ENCODE measurements at places on chromosomes 2 and 18. TPM values are rescaled to one million over a fixed set of nuclear protein-coding genes. Genes with fewer than 3 reads are reported as not detected.

Gene SULT1C4
- not detected for total RNA-seq

Gene ZNF396
- 0.95 TPM for total RNA-seq

Gene FMNL2
- total RNA-seq: 1.0 TPM

Gene REG1B
- total RNA-seq: not detected

Gene ATP5MC3
- total RNA-seq: 210 TPM

DNA sequence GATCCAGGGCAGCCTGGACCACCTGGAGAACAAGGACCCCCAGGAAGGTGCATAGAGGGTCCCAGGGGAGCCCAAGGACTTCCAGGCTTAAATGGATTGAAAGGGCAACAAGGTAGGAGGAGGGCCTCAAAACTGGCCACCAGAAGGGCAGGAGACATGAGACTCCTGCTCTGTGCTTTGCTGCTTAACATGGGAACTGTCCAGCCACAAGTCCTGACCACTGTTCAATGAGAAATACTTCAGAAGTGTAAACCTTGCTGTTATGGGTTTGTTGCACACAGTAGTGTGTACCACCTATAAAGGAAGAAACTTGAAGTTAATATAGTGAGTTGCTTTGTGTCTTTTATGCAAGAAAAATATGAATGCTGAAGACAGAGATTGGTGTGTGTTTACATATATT lies 44.2 kb upstream of the MFF start:
- DNase-seq: no peak

DNA sequence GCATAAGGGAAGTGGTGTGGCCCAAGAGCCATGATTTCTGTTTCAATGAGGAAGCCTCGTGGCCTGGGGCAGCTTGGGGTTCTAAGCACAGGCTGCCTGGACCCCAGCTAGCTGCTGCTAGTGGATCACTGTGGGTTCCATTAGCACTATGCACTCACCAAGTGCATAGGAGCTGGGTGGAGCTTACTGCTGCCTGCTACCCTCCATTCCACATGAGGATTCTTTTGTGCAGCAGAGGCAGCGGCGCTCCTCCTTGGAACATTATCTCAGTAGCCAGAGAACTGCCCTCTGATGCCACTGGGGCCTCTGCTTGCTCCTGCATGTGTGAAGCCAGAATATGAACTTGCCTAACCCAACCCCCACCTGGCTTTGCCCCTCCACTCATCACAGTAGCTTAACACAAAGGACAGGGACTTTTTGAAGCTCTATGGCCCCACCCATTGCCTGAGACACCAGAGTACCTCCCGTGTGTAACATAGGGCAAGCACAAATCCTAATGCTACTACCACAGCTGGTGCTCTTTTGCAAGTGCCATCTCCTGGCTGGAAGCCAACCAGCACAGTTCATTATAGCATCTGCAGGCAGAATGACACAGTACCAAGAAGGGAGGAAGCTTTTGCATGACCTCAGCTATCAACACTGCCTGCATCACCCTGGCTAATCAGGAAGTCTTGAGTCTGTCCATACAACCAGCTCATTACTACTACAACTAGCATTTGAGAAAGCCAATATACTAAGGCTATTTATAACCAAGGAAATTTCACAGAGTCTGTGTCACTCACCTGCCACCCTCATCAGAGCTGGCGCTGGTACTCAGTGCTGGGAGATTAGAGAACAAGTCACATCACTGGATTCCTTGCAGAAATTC lies 297.0 kb upstream of the GULP1 start:
- DNase-seq: no peak

DNA sequence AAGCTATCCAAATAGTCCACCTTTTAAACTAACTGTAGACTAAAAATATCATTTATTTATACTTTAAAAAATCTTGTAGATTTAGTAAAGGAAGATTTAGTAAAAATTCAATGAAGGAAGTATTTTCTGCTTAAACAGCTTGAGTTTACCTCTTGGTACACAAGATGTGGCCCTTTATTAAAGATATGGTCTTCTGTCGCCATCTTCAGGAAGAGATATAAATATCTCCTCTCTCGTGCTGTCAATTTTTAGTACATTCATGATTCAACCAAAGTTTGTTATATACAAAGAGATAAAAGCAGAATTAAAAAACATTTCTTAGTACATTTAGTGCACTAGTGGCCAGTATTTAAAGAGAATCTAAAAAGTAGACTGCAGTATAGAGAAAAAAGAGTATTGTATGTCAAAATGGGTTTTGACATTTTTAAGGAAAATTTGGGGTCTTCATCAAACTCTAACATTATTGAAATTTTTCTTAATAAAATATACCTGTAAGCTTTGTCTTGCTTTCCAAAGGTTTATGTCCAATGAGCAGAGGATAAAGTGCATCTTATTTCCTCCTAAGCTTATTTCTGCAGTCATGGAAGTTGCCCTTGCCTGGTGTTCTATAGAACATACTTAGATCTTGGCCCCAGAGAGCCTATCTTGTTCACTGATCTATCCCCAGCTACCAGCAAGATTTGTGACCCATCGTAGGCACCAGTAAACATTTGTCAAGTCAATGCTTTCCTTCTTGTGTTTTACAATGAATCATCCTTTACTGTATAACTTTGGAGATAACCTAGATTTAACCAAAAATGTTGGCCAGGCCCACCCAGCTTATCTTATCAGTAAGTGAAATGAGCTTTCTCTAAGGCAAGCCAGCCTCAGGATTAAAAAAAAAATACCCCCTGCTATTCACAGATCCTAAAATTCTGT lies 18.5 kb upstream of the EML6 start:
- DNase-seq: no peak

DNA sequence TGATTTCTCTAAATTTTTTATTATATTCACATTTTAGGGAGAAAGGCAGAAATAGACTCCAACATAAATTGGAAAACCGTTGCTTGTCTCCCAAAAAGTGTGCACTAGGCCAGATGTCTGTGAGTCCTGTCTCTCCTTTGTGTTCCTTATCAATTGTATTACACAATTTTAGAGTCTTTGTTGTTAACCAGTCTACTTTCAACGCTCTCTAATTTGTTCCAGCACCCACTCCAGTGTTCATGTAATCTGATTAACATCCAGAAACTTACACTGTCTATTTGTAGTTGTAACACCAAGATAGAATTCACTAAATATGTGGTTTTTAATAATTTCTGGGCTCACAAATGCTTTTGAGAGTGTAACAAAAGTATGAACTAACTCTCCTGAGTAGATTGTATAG lies 195.6 kb downstream of the FSIP2 start:
- DNase-seq: no peak

DNA sequence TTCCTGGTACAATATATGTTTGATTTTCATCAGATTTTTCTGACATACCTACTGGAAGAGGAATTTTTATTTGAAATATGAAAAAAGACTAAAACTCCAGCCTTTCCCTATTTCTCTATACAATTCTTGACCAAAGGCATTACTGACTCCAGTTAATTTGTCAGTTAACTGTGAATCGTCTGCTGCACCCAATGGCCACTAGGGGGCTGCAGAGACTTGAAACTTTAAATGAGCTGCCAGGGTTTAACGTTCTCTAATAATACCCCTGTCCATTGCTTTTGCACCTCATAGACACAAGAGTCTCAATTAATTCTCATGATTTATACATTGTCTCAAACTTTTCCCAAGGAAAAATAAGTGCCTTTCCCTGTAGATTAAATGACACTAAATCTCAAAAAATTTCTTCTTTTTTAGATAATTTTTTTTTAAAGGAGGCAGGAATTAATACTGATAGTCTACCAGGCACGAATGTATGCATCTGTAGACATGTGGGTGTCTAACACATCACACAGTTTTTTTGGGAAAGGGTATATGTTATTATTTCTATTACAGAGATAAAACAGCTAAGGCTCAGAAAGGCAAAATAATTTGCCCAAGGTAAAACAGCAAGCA lies 1.8 kb upstream of the ALK start:
- DNase-seq: peak; percentile 54

Data from activated CD4-positive, alpha-beta memory T cell treated with anti-CD3 and anti-CD28 coated beads, Interleukin-2, amount 10 ng/mL, durations not matched to agents 7 days and 5 days (primary cell).